ENCODE measurements at places on chromosomes 7 and 10.

DNA sequence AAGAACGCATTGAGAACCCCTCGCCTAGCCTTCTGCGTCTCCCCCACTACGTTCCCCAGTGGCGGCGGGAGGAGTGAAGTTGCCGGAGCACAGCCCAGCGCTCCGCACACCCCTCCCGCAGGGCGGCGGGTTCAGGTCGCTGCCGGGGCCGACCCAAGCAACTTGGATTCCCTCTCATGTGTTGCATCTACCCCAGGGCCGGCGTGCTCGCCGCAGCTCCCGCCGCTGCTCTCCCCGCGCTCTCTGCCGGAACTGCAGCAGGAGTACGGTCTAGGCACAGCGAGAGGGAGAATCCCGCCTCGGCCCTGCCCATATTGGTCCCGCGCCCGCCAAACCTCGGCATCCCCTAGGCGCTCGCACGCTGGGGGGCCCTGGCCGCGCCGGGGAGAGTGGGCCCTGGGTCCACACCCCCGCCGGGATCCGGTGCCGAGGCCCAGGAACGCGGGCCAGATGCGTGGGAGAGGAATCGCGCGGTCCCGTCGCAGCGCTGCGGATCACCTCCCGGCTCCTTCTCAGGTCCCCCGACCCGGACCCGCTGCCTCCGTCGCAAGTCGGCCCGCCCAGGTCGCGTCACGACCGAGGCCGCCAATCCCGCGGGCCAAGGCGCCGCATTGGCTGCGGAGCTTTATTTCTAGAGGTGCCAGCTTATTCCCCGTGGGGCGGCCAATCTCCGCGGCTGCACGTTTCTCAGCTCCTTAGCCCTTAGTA is 648 bp upstream of the TMEM243 start:
- DNase-seq: peak; percentile 83

- no peak for DNase-seq
Measured at GRCh38 chr7:133530682-133531081, 277.8 kb downstream of the EXOC4 start.

DNA sequence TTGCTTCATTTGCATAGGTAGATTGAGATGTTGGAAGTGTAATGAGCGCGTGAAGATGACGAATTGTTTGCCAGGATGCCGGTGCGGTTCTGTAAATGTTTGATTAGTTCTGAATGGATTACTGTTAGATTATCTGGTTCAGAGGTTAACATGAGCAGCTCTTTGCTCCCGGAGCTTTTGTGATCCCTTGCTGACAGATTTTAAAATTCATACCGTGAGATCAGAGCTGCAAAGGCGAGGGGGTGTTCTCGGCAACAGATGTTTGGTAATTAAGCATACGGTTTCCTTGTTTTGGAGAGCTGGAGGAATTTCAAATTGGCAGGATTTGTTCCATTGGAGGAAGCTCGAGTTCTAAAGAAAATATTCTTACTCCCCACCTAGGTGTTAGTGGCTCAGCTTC is 237.8 kb upstream of the GPR26 start:
- no peak for DNase-seq

DNA sequence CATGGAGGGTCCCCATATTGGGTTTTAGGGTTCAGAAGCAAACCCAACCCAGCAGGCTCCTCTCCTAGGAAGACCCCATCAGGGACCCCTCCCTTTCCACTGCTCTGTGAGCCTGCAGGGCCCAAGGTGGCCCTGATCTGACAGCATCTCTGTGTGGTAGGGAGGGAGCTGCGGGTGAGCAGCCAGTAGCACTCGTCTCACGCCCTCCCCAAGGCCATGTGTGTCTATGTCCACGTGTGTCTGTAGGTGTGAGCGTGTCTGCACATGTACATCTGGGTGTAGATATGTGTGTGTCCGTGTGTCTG is 103.5 kb upstream of the FAM20C start:
- no peak for DNase-seq

- DNase-seq: peak; percentile 9
Measured at GRCh38 chr10:77240041-77240652, 397.5 kb downstream of the KCNMA1 start.

GRCh38 chr10:108521827-108522492 is 1357.5 kb upstream of the SORCS1 start:
- peak; percentile 66 for DNase-seq

DNA sequence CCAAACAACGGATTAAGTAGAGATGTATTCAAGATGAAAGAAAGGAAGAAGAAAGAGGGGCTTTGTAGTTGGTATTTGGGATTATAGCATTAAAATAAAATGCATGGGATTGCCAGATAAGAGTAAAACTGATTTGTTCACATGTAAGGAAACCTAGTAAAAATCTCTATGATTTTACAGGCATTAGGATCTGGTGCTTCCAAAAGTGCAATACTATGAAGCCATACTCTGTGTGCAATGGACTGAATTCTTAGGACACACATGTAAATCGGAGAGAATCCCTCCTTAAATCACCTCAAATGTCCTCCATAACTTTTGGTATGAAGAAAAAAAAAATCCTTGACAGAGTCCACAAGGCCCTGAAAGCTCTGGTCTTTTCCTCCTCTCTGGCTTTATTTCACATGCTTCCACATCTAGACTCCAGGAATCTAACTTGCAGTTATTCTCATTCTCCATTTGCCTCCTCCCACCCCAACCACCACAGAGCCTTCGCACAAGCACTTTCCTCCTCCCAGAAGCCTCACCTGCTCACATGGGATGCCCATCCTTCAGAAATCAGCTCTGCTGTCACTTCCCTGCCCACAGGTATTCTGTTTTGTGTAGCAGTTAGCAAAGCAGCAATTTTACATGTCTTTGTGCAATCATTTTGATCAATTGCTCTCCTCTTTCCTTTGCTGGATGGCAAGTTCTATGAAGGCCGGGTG is 378.3 kb downstream of the KCNMA1 start:
- DNase-seq: no peak

DNA sequence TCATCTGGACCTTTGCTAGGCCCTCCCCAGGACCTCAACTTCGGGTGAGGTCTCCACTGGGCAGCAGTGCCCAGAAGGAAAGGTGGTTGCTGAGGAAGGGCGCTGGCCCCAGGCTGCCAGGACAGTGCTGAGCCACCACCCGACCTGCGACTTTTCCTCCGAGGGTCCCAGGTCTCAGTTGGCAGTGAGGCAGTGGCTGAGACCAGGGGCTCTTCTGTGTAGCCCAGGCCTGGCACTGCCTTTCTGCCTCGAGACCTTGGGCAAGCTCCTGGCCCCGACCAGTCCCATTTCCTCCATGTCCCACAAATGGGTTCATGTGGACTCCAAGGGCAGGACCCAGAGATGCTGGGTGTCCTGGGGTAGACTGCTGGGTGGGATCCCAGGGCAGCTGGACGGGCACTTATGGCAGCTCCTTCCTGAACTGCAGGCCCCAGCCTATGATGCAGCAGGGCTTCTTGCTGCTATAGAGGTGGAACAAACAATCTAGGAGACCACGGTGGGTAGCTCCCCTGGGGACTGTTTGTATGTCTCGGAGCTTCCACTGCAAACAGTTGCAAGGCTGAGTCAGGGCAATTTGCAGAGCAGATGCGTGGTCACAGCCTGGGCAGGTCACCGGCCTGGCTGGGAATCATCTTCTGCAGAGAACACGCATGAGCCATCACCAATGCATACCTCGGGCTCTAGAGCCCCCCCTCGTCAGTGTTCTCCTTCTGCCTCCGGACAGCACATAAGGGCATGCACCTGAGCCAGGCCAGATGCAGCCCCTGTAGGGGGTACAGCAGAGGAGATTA is 17.9 kb upstream of the LRRC18 start:
- DNase-seq: no peak

DNA sequence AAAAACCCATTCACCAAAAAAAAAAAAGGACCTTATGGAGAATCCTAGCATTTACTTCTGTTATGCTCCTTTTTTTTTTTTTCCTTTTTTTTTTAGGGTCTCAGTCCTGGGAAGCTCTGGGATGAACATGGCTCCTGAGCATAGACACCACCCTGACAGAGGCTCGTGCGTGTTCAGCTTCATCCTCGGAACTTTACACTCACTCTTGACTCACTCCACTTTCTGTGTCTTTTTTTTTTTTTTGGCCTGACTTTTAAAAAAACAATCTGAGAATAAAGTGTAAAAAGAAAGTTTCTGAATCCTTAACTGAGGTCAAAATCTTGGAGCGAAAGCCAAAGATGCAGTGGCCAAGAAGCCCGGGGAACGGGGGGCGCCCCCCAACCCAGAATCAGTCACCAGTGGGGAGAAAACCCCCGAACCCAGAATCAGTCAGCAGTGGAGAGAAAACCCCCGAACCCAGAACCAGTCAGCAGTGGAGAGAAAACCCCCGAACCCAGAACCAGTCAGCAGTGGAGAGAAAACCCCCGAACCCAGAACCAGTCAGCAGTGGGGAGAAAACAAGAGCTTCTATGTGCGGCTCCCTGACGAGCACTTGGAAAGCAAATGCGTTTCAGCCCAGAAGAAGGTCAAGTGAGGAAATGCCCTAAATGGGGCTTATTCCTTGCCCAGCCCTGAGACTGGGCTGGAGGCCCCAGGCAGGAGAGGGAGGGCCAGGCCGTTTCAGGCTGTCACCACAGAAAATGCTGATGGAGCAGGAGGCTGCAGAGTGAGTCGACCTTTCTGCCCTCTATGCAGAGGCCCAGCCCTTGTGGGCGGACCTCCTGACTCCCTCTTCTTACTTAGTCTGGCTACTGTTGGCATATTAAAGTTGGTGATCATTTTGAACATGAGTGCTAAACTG is 19.0 kb upstream of the PFKP start:
- DNase-seq: no peak

GRCh38 chr10:5963591-5963990 is 13.8 kb downstream of the IL15RA start:
- DNase-seq: no peak

- no peak for DNase-seq
Measured at GRCh38 chr10:123835575-123835974, 56.0 kb downstream of the CPXM2 start.

- DNase-seq: no peak
Measured at GRCh38 chr7:134367956-134368749, 51.4 kb upstream of the SLC35B4 start.

GRCh38 chr7:73436031-73436929 is 2.7 kb downstream of the FZD9 start:
- DNase-seq: no peak

GRCh38 chr10:84957427-84957826 is 629.0 kb downstream of the CCSER2 start:
- DNase-seq: no peak

DNA sequence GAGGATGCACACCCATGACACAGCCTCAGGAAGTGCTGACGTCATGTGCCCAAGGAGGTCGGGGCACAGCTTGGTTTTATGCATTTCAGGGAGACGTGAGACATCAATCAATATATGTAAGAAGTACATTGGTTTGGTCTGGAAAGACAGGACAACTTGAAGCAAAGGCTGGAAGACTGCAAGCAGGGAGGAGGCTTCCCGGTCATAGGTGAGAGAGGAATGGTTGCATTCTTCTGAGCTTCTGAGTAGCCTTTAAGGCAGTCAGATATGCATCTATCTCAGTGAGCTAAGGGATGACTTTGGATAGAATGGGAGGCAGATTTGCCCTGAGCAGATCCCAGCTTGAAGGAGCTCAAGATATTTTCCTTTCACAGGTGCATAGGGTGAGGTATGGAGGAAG is 349.5 kb downstream of the TYW1 start:
- no peak for DNase-seq

DNA sequence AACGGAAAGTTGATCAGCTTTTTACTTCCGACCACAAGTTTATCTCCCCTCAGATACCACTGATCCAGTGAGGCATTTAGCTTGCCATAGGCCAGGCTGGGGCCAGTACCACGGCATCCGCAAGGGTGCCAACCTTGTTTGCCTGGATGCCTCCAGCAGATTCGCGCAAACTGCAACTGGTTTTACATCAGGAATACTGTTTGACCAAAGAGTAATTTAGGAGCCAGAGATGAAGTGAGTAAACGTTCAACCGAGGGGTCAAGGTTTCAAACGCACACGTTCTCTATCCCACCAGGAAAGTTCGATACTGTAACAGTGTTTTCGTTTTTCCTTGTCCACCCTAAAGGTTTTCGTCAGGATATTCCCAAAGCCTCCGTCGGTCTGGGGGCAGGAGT is 266 bp upstream of the MDFIC start:
- no peak for DNase-seq

GRCh38 chr7:40057292-40057691 is 77.1 kb downstream of the MPLKIP start:
- peak; percentile 76 for DNase-seq

- no peak for DNase-seq
Measured at GRCh38 chr7:78406531-78406930, 608.0 kb downstream of the PHTF2 start.

- DNase-seq: no peak
Measured at GRCh38 chr10:17115683-17116082, 13.9 kb downstream of the CUBN start.

DNA sequence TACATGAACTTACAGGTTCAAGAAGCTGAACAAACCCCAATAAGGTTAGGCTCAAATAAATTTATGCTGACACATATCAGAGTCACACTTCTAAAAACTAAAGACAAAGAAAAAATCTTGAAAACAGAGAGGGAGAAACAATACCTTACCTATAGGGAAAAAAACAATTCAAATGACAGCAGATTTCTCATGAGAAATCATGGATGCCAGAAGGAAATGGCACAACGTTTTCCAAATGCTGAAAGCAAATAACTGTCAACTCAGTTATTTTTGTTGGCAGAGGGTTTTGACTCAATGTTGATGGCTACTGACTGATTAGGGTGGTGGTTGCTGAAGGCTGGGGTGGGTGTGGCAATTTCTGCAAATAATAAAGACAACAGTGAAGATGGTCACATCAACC is 239.4 kb downstream of the ARHGAP12 start:
- DNase-seq: no peak

GRCh38 chr10:96835899-96836298 is 3.8 kb downstream of the LCOR start:
- no peak for DNase-seq

DNA sequence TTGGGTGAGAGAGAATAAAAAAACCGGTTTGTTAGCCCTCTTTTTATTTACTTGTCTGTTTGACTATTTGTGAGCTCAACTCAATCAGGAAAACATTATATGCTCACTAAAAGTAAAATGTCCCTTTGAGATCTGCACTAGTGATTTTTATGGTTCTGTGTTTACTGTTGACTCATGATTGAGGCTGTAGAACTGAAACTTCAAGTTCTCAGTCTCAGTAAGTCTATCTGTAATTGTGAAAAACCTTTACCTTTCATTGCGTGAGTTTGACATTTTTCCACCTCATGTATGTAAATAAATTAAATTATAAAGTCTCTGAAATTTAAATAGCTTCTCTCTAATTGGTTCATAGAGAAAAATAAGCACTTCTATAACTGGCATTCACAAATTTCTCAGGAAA is 17.0 kb upstream of the CASD1 start:
- no peak for DNase-seq

GRCh38 chr10:5491477-5491876 is 7.9 kb downstream of the CALML5 start:
- DNase-seq: no peak

DNA sequence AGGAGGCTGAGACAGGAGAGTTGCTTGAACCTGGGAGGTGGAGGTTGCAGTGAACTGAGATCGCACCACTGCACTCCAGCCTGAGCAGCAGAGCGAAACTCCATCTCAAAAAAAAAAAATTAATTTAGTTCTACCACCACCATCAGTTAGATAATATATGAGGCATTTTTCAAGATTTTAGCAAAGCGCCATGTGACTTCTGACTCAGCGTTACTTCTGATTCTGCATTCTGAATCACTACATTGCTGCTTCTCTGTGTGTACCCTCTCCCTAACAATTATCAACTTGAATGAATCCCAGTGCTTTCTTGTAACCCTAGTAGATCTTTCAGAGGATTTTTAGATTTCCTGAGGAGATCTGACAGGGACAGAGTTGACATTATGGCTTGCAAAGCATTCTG is 176.8 kb upstream of the SORCS1 start:
- DNase-seq: no peak

GRCh38 chr10:69895759-69896158 is 94.1 kb downstream of the COL13A1 start:
- no peak for DNase-seq

Data from NCI-H1105 treated with DMSO at 0.1 percent for 48 hours (cell line).